ENCODE measurements at places on chromosomes 4 and X.

GRCh38 chr4:172899861-172900260, 268.8 kb upstream of the GALNT7 start:
- no peak for DNase-seq

DNA sequence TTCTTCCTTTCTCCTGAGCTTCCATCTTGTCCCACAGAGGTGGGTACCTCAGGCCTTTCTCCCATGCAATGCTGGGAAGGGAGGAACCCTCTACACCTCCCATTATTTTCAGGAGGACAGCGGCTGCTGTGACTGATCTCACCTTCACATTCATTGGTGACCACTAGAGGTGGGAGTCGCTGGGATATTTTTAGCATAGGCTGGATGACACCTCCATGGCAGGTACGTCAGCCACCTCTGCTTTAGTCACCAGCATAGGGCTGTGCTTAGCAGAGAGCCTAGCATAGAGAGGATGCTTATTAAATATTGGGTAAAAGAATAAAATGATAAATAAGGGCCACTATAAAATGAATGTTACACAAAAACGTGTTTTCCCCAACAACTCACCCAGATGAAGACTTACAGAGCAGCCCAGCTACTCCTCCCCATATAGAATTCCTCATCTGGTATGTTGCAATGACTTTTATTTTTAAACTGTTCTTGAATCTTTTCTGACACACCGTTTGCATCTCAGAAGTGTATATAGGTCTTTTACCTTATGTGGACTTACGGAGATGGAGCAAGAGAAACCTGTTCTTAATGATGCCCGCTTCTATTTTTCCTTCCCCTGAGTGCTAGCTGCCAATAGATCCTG, 60.9 kb upstream of the SORBS2 start:
- no peak for DNase-seq

DNA sequence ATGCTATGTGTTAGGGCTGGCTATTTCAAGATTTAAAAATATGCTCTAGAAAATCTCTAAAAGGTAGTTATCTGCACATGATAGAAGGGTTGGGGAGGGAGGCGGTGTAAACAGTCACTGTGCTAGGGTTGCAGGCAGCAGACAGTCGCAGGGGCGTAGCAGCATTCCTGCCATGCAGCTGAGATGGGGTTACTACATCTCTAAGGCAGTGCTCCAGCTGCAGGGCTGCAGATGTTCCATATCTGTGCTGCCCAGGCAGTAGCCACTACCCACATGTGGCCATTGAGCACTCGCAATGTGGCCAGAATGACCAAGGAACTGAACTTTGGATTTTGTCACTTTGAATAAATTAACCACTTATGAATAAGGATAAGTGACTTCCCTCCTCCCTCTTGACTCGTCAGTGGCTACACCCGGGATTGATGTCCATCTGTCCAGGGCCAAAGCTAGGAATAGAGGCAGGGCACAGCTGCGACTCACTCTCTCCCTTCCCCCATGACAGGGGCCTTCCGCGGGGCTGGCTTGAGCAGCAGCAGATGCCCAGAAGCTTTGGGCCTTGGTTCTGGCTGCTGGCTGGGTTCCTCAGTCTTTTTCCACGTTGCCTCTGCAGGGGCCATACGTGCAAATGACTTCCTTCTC, 79.4 kb upstream of the CLDN34 start:
- no peak for DNase-seq

DNA sequence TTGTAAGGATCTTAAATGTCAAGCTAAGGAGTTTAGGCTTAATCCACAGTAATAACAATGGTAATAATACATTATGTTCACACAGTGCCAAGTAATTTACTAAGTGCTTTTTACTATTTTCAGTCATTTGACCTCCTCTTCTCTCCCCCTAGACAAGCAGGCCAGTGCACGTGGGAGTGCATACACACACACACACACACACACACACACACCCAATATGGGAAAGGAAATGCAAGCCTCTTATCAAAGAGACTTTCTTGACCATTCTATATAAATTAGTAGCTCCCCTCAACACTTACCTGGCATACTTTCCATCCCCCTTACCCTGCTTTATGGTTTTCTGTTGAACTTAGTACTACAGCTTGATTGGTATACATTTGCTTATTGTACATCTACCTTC, 3.8 kb upstream of the GPRIN3 start:
- no peak for DNase-seq
